Liver (tissue), 10 donors: ENCODE measurements at places on chromosomes 12 and 14. TPM values are rescaled to one million over a fixed set of nuclear protein-coding genes. Genes with fewer than 3 reads are reported as not detected.

PMEL gene
- total RNA-seq, result 1.1 TPM

DNA sequence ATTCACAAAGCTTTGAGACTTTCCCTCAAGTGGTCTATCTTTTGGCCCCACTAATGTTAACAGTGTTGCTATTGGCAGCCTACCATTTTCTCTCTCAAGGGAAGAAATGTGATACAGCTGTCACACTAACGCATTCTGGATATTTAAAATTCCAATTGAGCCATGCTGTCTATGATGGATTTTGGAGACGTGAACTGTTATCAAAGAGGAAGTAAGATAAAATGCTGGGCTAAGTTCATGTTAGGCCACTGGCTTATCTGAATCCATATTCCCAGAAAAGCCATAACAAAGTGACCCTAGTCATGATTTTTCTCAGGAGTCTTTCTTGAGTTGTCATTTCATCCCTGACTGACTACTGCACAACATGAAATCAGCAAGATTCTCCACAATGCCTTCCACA, 200.2 kb downstream of the PHLDA1 start:
- no peaks in the 10 kb centered on the region for H3K4me1 ChIP-seq
- H3K27ac ChIP-seq, result no peak overlapping the region
- H3K27me3 ChIP-seq, result no peaks in the 10 kb centered on the region
- H3K4me3 ChIP-seq, result no peak overlapping the region
- DNase-seq, result no peak

REP15 gene
- total RNA-seq, result 1.1 TPM

GRCh38 chr12:103829092-103829491, 11.9 kb downstream of the NT5DC3 start:
- DNase-seq, result no peak
- no peak overlapping the region for H3K27ac ChIP-seq
- H3K36me3 ChIP-seq, result no peaks in the 10 kb centered on the region

DNA sequence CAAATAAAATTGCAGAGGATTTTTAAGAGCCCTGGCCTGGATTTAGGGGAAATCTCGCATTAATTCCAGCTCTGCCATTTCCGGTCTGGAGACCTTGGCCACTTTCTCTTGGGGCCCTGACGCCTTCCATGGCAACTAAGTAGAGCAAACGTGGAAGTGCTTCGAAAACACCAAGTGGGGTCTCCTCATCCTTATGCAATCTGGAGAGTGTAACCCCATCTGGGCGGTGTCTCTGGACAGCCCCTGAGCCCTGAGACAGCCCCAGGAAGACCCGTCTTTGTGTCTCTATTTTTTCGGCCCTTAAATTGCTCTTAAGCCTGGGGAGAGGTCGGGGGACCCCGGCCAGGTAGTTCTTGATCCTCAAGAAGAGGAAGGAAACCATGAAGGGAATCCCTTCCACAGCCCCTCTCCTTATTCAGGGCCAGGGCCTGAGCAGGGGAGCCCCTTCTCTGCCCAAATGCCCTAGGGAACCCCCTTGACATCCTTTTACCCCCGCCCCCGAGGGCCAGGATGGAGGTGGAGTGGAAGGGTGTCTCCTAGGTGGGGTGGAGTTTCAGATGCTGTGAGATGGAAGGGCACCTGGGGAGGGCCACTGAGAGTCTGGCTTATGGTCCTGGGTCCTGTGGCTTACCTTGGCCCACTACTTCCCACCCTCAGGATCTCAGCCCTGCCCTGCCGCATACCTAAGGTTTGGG, 17.6 kb upstream of the NR4A1 start:
- no peak for DNase-seq
- H3K4me1 ChIP-seq, result peaks cover 12% of the 10 kb centered on the region
- no peaks in the 10 kb centered on the region for H3K36me3 ChIP-seq
- no peaks in the 10 kb centered on the region for H3K27me3 ChIP-seq
- H3K27ac ChIP-seq, result peak overlapping the region; percentile 81
- peak overlapping the region; percentile 28 for H3K4me3 ChIP-seq

DNA sequence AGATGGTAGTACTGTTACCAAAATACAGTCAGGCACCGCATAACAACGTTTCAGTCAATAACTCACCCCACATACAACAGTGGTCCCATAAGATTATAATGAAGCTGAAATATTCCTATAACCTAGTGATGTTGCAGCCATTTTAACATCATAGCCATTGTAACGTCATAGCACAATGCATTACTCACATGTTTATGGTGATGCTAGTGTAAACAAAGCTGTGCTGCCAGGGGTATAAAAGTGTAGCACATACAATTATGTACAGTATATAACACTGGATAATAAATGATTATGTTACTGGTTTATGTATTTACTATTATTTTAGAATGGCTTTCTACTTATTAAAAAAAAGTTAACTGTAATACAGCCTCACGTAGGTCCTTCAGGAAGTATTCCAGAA, 37.0 kb downstream of the GPR137C start:
- no peaks in the 10 kb centered on the region for H3K36me3 ChIP-seq
- no peaks in the 10 kb centered on the region for H3K4me1 ChIP-seq
- H3K4me3 ChIP-seq, result no peak overlapping the region
- no peaks in the 10 kb centered on the region for H3K27me3 ChIP-seq
- DNase-seq, result no peak
- no peak overlapping the region for H3K27ac ChIP-seq

DNA sequence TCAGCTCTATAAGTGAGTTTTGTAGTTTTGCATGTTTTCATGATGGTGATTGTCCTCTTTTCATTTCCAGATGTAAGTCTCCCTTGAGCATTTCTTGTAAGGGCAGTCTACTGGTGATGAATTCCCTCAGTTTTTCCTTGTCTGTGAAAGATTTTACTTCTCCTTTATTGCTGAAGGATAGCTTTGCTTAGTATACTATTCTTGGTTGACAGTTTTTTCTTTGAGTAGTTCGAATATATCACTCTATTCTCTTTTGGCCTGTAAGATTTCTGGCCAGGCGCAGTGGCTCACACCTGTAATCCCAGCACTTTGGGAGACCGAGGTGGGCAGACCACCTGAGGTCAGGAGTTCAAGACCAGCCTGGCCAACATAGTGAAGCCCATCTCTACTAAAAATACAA, 23.6 kb downstream of the SIX4 start:
- no peak for DNase-seq
- no peaks in the 10 kb centered on the region for H3K4me1 ChIP-seq
- H3K4me3 ChIP-seq, result no peak overlapping the region
- H3K27ac ChIP-seq, result no peak overlapping the region
- H3K36me3 ChIP-seq, result no peaks in the 10 kb centered on the region

DNA sequence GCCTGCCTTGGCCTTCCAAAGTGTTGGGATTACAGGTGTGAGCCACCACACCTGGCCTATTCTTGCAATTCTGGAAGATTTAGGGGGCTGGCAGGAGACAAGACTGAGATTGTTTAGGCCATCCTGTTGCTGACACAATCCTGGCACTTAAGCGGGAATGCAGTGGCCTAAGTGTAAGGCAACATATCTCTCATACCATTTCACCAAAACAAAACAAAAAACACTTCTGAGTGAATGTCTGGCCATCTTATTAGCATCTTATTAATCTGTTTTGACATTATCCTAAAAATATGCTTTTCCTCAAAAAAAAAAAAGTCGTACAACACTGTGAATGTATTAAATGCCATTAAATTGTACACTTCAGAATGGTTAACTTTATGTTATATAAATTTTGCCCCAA, 67.6 kb downstream of the DENND5B start:
- DNase-seq, result no peak
- H3K27ac ChIP-seq, result no peak overlapping the region
- no peaks in the 10 kb centered on the region for H3K36me3 ChIP-seq
- H3K27me3 ChIP-seq, result no peaks in the 10 kb centered on the region
- H3K4me3 ChIP-seq, result no peak overlapping the region

- DNase-seq, result no peak
- no peaks in the 10 kb centered on the region for H3K4me1 ChIP-seq
- H3K27me3 ChIP-seq, result no peaks in the 10 kb centered on the region
- H3K4me3 ChIP-seq, result no peak overlapping the region
- H3K36me3 ChIP-seq, result no peaks in the 10 kb centered on the region
Observed at GRCh38 chr14:57659052-57659451, 165.4 kb upstream of the CCDC198 start.

- no peaks in the 10 kb centered on the region for H3K36me3 ChIP-seq
- no peak overlapping the region for H3K4me3 ChIP-seq
- peaks cover 14% of the 10 kb centered on the region for H3K27me3 ChIP-seq
- no peak overlapping the region for H3K27ac ChIP-seq
- H3K4me1 ChIP-seq, result peaks cover 5% of the 10 kb centered on the region
- DNase-seq, result no peak
Observed at GRCh38 chr12:6697584-6698351, 2.8 kb downstream of the PIANP start.

GRCh38 chr14:101058571-101058970, 155.0 kb upstream of the RTL1 start:
- H3K4me3 ChIP-seq, result no peak overlapping the region
- H3K4me1 ChIP-seq, result no peaks in the 10 kb centered on the region
- H3K36me3 ChIP-seq, result no peaks in the 10 kb centered on the region
- no peak for DNase-seq
- H3K27me3 ChIP-seq, result no peaks in the 10 kb centered on the region

WSCD2 gene
- total RNA-seq, result under 0.01 TPM

- no peaks in the 10 kb centered on the region for H3K27me3 ChIP-seq
- H3K27ac ChIP-seq, result no peak overlapping the region
- H3K4me3 ChIP-seq, result no peak overlapping the region
- no peaks in the 10 kb centered on the region for H3K4me1 ChIP-seq
Observed at GRCh38 chr12:121202407-121203355, 7.2 kb upstream of the P2RX4 start.
